Stimulated activated CD4-positive, alpha-beta T cell treated with anti-CD3 and anti-CD28 coated beads, Interleukin-1b, Interleukin-23, amount 100 ng/mL, for 1 hour (primary cell): ENCODE measurements at places on chromosomes 11 and 22.

GRCh38 chr11:64371201-64371600 lies 12.2 kb downstream of the RPS6KA4 start:
- DNase-seq = no peak

- DNase-seq = no peak
Observed at GRCh38 chr11:8374716-8375115, 111.0 kb upstream of the LMO1 start.

- no peak for DNase-seq
Observed at GRCh38 chr11:3159296-3160190, 5.6 kb downstream of the OSBPL5 start.

DNA sequence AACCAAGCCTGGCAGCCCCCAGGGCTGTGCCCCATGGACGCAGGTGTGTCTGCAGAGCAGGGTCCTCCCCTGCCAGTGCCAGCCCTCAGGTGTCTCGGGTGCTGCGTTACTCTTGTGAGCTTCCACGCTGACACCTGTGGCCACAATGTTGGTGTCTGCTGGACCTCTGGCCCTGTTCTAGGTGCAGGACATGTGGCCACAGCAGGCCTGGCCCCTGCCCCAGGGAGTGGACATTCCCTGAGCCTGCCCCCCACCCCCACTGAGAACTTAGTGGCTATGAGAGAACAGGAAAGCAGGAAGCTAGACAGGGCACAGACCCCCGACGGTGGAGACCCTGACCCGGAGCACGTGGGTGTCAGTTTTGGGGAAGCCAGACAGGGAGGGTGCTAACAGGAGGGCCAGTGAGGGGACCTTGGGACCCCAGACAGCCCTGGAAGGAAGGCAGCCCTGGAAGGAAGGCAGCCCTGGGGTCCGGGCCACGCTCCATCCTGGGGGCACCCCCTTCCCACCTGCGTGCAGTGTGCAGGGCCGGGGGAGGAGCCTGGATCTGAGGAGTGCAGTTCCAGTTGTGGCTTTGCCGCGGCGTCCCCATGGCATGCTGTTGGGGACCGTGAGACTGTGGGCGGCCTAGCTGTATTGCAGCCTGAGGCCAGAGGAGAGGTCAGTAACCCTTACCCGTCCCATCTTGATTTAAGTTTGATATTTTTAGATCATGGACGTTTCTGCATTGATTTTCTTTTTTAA lies 43.9 kb upstream of the PPARA start:
- no peak for DNase-seq

GRCh38 chr22:44441401-44442185 lies 56.4 kb downstream of the RTL6 start:
- no peak for DNase-seq

GRCh38 chr11:109733245-109733644 lies 311.3 kb downstream of the C11orf87 start:
- no peak for DNase-seq

- DNase-seq = no peak
Observed at GRCh38 chr11:117953024-117953671, 23.9 kb upstream of the TMPRSS13 start.

GRCh38 chr22:36873614-36874308 lies 13.0 kb downstream of the NCF4 start:
- DNase-seq = no peak

DNA sequence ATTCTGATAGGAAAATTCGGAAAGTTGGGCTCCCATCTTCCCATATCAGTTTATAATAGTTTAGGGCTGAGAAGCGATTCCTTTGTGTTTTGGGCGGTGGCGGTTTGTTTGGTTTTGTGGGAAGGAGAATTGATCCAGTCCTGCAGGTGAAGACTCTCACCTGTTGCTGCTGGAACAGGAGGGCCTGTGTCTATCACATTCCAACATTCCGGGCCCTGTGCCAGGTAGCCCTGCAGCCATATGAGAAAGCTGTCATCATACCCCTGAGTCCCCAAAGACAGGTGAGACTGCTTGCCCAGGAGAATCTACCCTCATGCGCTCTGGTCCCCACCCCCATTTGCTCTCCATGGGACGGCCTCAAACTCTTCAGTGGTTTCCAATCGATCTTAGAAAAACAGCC lies 62.1 kb downstream of the TRAF6 start:
- DNase-seq = no peak

GRCh38 chr11:75534259-75535069 lies 8.7 kb upstream of the GDPD5 start:
- DNase-seq = no peak

- DNase-seq = no peak
Observed at GRCh38 chr11:105863523-105863922, 158.5 kb downstream of the MSANTD4 start.
